ENCODE measurements at places on chromosomes 12 and 14.

GRCh38 chr14:68828698-68829097, 35.8 kb upstream of the ZFP36L1 start:
- DNase-seq: no peak
- H3K4me1 ChIP-seq: no peaks in the 10 kb centered on the region
- no peaks in the 10 kb centered on the region for H3K36me3 ChIP-seq
- H3K27me3 ChIP-seq: no peaks in the 10 kb centered on the region
- no peak overlapping the region for H3K4me3 ChIP-seq
- H3K27ac ChIP-seq: no peak overlapping the region

DNA sequence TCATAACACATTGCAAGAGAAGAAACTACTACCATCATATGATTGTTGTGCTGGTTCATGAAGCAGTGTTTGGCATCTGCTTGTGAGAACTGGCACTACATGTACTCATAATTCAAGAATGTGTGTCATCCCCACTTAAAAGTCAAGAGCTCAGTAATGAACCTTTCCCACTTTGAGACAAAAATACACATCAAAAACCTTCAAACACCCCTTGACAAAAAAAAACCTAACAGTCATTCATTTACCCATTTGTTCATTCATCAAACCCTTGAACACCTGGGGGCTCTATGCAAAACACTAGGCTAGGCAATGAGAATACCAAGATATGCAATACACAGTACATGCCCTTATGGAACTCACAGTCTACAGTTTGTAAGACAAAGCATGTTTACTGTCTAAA, 40.0 kb downstream of the KIF21A start:
- H3K27me3 ChIP-seq: no peaks in the 10 kb centered on the region
- H3K4me3 ChIP-seq: no peak overlapping the region
- H3K27ac ChIP-seq: no peak overlapping the region
- no peak for DNase-seq
- H3K36me3 ChIP-seq: no peaks in the 10 kb centered on the region

GRCh38 chr14:28061006-28061405, 705.6 kb upstream of the FOXG1 start:
- H3K36me3 ChIP-seq: no peaks in the 10 kb centered on the region
- H3K4me1 ChIP-seq: no peaks in the 10 kb centered on the region
- H3K4me3 ChIP-seq: no peak overlapping the region
- no peak overlapping the region for H3K27ac ChIP-seq
- no peaks in the 10 kb centered on the region for H3K27me3 ChIP-seq
- DNase-seq: no peak

DNA sequence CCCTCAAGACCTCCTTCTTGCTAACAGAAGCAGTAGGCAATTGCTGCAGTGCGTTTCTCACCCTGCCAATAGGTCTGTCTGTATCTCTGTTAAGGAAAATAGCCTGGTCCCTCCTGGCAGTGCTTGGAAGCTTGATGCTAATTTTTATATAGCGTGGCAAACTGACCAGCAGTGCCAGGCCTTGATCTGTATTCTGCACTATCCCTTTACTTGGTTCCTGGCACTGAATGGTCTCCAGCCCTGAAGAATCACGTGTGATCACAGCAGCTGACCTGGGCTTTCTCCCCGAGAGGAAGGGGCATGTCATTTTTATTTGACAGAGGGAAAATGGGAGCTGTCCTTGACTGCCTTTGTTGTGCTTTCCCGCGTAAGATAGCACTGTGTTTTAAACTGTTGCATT, 48.7 kb upstream of the TRAF3 start:
- no peak for DNase-seq
- no peak overlapping the region for H3K4me3 ChIP-seq
- H3K27ac ChIP-seq: no peak overlapping the region
- H3K36me3 ChIP-seq: no peaks in the 10 kb centered on the region
- no peaks in the 10 kb centered on the region for H3K4me1 ChIP-seq

DNA sequence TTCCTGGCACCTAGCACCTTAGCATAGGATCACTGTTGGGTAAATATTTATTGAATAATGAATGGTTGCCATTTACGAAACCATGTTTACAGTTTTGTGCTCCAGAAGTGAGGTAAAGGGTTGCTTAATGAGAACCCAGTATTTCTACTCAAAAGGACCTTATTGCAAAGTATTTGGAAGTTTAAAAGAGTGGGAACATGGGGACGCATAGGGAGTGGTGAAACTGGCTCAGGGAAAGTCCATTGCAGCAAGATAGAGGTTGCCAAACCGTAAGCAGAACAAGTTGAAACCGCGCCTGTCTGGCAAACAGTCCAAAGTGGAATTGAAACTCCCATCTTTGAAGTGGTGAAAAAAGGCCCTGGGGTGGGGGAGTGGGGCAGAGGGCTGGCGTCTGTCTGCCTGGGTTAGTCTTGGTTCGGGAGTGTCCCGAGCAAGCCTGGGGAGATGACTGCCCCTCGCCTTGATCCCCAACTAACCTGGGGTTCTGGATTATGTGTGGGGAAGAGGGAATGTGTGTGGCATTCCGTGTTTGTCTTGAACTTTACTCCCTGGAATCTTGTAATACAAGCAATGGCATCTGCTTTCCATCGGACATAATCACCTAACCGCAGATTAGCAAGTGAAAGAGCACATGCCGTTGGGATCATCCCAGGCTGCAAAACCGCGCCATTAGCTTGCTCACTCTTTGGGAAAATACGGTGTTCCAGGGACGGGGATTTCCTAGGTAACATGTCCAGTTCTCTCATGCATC, 7.2 kb downstream of the ALDH2 start:
- no peak for DNase-seq
- no peaks in the 10 kb centered on the region for H3K36me3 ChIP-seq
- peak overlapping the region; percentile 56 for H3K27ac ChIP-seq
- H3K4me1 ChIP-seq: peaks cover 85% of the 10 kb centered on the region

GRCh38 chr12:103696101-103696500, 109.0 kb downstream of the STAB2 start:
- no peaks in the 10 kb centered on the region for H3K27me3 ChIP-seq
- H3K4me1 ChIP-seq: peaks cover 9% of the 10 kb centered on the region
- no peak overlapping the region for H3K27ac ChIP-seq
- no peak for DNase-seq
- no peaks in the 10 kb centered on the region for H3K36me3 ChIP-seq

DNA sequence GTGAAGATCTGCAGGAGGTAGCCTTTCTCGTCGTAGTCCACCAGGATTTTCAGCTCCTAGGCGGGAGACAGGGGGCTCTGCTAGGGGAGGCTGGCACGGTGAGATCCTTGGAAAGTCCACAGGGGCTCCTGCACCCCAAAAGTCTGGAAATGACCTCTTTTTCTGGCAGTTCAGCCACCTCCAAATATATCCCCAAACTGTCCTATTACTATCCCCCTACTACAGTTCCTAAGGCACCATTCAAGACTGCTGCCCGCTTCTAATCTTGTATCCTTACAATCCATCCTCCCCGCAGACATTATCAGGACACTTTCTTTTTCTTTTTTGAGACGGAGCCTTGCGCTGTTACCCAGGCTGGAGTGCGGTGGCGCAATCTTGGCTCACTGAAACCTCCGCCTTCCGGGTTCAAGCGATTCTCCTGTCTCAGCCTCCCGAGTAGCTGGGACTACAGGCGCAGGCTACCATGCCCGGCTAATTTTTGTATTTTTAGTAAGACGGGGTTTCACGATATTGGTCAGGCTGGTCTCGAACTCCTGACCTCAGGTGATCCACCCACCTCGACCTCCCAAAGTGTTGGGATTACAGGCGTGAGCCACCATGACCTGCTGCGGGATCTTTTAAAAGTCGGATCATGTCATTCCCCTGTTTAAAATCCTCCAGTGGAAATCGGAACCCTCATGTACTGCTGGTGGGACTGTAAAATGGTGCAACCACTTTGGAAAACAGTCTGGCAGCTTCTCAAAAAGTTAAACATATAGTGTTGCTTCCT, 18.5 kb downstream of the HPD start:
- H3K27me3 ChIP-seq: no peaks in the 10 kb centered on the region
- no peaks in the 10 kb centered on the region for H3K36me3 ChIP-seq
- peak overlapping the region; percentile 69 for H3K27ac ChIP-seq
- no peak for DNase-seq

DNA sequence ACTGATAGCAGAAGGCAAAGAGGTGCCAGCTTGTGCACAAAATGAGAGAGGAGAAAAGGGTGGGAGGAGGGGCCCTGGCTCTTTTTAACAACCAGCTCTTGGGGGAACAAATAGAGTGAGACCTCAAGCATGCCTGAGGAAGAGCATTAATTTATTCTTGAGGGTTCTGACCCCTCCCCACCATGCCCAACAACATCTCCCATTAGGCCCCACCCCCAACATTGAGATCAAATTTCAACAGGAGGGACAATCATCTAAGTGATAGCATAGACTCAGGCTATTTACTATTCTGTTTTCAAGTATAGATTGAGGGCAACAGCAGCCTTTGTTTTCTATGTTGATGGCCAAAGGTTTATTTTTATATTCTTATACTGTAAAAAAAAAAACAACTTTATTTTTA, 59.7 kb downstream of the FUT8 start:
- H3K27ac ChIP-seq: no peak overlapping the region
- no peak for DNase-seq
- no peaks in the 10 kb centered on the region for H3K4me1 ChIP-seq

- no peaks in the 10 kb centered on the region for H3K27me3 ChIP-seq
- no peaks in the 10 kb centered on the region for H3K36me3 ChIP-seq
- peaks cover 28% of the 10 kb centered on the region for H3K4me1 ChIP-seq
- H3K4me3 ChIP-seq: no peak overlapping the region
- no peak overlapping the region for H3K27ac ChIP-seq
Observed at GRCh38 chr14:105337966-105338741, 23.6 kb downstream of the PACS2 start.

GRCh38 chr12:64707926-64708325, 51.3 kb downstream of the GNS start:
- H3K36me3 ChIP-seq: peaks cover 6% of the 10 kb centered on the region
- H3K4me1 ChIP-seq: no peaks in the 10 kb centered on the region
- no peak overlapping the region for H3K27ac ChIP-seq

- H3K36me3 ChIP-seq: no peaks in the 10 kb centered on the region
- no peak overlapping the region for H3K4me3 ChIP-seq
- no peaks in the 10 kb centered on the region for H3K27me3 ChIP-seq
- H3K27ac ChIP-seq: no peak overlapping the region
Observed at GRCh38 chr14:77230914-77231313, 40.1 kb downstream of the NGB start.

- DNase-seq: no peak
- no peak overlapping the region for H3K27ac ChIP-seq
- H3K36me3 ChIP-seq: no peaks in the 10 kb centered on the region
- H3K4me1 ChIP-seq: peaks cover 4% of the 10 kb centered on the region
- no peak overlapping the region for H3K4me3 ChIP-seq
- H3K27me3 ChIP-seq: no peaks in the 10 kb centered on the region
Observed at GRCh38 chr12:89211456-89211855, 140.8 kb downstream of the DUSP6 start.

DNA sequence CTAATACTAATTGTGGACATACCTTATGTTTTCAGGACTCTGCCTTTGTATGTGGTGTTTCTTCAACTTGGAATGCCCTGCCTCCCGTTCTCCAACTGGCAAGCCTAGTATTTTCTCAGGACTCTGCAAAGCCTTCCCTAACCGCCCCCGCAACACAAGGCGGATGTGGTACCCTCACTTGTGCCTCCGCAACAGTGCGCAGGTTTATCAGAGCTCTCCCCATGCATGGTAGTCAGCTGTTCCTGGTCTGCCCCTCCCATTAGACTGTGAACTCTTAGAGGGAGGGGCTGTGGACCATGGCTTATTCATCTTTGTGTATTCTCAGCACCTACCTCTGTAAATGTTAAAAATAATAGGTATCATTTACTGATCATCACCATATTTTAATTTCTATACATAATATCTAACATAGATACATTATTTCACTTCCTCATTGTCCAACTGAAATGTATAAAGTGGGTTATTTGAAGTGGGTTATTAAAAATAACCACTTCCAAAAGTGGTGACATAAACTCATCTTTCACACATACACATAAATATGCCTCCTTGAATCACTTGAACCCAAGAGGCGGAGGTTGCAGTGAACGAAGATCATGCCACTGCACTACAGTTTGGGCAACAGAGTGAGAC, 9.0 kb downstream of the LPAR5 start:
- H3K4me3 ChIP-seq: no peak overlapping the region
- H3K27ac ChIP-seq: no peak overlapping the region
- H3K36me3 ChIP-seq: no peaks in the 10 kb centered on the region
- DNase-seq: no peak
- no peaks in the 10 kb centered on the region for H3K4me1 ChIP-seq

- no peaks in the 10 kb centered on the region for H3K27me3 ChIP-seq
- peak overlapping the region; percentile 80 for H3K4me3 ChIP-seq
- no peaks in the 10 kb centered on the region for H3K4me1 ChIP-seq
- H3K36me3 ChIP-seq: peaks cover 8% of the 10 kb centered on the region
- no peak for DNase-seq
Observed at GRCh38 chr12:9649532-9649940, 20.0 kb upstream of the CLEC2D start.

DNA sequence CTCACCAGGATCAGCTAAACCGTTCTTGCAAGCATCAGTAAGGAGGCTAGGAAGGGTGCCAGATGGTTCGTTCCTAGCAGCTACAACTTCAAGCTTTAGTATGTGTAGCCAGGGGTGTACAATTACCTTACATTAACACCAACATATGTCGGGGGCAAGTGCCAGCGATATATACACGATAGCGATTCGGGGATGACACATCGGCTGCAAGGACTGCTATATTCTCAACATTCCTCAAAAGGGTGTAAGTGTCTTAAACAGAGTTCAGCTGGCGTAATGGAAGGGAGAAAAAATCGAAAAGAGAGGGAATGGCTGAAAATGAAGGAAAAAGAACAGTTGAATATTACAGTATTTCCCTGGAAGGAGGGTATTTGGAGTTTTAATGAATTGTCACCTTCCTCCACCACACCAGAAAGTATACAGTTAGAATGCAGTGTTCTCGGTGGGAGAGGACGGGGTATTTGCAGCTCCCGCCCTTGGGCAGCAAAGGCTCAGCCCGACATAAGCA, 545 bp downstream of the LIMA1 start:
- no peak for DNase-seq
- peak overlapping the region; percentile 84 for H3K27ac ChIP-seq
- H3K27me3 ChIP-seq: no peaks in the 10 kb centered on the region
- H3K4me1 ChIP-seq: peaks cover 4% of the 10 kb centered on the region
- H3K36me3 ChIP-seq: no peaks in the 10 kb centered on the region
- H3K4me3 ChIP-seq: peak overlapping the region; percentile 93

DNA sequence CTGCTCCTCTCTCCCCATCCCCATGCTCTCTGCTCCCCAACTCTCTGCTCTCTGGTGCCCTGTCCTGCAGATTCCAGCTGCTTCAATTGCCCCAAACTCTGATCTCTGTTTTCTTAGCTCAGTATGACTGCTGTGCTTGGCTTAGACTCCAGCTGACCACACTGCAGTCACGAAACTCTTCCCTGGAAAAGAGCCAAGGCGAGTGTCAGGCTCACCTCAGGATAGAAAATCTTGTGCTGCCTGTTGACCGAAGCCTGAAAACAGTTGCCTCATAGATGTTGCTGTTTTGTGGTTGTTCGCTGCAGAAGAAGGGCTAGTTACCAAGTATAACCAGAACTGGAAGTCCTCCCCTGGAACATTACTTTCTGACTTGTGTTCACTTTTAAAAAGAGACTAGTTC, 6.7 kb upstream of the STON2 start:
- H3K4me3 ChIP-seq: no peak overlapping the region
- H3K27me3 ChIP-seq: no peaks in the 10 kb centered on the region
- H3K4me1 ChIP-seq: no peaks in the 10 kb centered on the region
- no peak for DNase-seq
- no peak overlapping the region for H3K27ac ChIP-seq
